ENCODE measurements at places on chromosomes 13 and 19.

DNA sequence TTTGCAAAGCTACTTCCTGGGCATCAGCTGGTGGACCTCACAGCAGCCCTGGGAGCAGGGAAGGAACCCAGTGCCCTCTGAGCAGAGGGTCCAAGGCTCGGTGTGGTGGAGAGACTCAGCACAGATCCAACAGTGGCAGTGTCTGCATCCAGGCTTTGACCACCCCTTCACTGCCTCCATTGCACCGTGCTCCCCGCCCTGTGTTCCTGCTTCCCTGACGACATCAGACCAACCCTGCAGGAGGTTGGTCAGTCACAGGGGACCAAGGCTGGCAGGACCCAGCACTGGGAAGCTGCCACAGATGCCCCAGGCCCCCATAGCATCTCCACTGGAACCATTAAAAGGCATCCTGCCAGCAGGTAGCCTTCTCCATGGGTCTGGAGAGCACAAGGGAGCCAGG lies 7.8 kb upstream of the VSTM2B start:
- DNase-seq, result no peak

DNA sequence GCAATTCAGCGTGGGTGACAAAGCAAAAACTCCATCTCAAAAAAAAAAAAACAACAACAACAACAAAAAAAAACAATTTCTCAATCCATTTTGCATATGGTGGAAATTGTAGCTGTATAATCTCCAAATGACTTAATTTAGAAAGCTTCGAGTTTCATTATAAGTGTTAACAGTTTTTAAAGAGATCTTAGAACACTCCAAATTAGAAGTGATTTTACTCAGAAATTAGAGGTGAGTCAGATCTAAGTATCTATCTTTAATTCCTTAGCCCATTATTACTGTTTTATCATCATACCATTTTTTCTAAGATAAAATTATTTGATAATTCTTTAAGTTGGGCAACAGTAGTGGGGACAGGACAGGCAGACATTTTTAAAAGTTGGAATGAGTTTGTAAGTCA lies 60.5 kb downstream of the ZMYM2 start:
- DNase-seq, result no peak

DNA sequence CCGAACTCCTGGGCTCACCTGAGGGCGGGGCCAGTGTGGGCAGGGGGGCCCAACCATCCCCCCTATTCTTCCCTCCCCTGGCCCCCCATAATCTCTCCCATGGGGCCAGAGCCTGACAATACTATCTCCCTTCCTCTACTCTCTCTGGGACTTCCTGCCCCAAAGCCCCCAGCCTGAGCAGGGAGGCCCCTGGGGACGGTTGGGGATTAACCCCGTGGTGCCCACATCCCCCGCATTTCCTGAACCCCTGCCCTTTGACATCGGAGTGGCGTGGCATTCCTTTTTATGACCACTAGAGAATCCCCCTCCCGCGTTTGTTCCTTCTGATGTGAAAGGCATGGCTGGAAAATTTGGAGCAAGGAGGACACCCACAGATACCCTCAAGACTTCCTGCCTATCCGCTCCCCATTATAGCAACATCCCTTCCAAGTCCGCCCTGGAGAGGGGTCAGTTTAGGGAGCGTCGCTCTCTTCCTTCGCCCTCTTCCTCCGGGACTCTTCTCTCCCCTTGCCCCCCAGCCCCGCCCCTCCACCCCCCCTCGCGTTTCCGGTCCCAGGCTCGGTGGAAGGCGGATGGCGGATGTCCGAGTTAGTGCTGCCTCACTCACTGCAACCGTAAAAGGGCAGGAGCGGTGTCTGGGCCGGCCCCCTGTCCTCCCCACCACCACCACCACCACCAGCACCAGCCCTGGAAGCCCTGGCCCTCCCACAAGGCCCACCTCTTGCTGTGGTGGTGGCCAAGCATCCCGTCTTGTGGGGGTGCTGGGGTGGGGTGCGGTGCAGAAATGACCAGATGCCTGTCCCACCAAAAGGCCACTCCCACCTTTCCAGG lies 1.8 kb downstream of the VASP start:
- DNase-seq, result peak; percentile 80

DNA sequence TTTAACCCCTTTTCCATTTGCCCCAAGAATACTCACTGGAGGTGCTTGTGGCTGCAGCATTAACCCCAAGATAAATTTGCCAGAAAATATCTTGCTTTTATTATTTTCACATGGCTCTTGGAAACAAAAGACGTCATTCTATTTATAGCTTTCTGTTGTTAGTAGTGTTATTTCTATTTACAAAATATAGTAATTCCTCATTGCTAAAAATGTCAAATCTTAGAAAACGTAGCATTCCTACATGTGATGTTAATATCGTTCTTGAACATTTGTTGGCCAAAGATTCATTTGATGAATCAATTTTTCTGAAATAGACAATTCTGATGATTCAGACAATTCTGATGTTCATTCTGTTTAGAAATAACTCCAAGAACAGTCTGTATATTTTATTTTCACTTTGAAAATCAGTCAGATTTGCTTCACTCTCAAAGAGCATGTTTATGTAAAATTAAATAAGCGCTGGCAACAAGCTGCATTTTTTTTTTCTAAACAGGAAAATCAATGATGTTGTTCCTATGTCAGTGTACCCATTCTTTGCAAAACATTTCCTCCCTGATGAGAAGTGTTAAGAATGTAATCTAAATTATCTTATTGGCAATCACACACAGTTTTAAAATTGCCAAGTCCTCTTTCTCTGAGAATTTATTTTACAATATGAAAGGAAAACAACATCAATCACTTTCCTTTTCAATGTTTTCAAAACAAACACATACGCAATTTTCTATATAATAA lies 334.0 kb downstream of the KCTD12 start:
- no peak for DNase-seq

GRCh38 chr13:30690282-30691188 lies 44.8 kb upstream of the ALOX5AP start:
- peak; percentile 83 for DNase-seq

DNA sequence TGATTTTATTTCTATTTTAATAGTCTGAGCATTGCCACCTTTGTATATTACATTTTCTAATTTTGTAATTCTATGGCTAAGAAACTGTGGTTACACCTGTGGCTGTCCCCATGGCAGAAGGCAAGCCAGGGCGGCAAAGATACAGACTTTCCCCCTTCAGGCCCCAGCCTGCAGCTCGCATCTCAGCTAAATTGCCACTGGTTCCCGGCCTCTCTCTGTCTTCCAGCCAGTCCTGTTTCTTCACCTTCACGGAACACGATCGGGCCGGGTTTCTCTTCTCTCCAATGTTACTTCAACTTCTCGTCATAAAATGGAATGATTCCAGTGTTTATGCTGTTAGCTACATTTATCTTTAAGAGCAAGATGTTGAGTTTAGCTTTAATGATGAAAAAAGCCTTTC lies 124.5 kb upstream of the ZNF507 start:
- DNase-seq, result no peak

- DNase-seq, result no peak
Observed at GRCh38 chr13:32443111-32443510, 15.2 kb upstream of the N4BP2L1 start.

DNA sequence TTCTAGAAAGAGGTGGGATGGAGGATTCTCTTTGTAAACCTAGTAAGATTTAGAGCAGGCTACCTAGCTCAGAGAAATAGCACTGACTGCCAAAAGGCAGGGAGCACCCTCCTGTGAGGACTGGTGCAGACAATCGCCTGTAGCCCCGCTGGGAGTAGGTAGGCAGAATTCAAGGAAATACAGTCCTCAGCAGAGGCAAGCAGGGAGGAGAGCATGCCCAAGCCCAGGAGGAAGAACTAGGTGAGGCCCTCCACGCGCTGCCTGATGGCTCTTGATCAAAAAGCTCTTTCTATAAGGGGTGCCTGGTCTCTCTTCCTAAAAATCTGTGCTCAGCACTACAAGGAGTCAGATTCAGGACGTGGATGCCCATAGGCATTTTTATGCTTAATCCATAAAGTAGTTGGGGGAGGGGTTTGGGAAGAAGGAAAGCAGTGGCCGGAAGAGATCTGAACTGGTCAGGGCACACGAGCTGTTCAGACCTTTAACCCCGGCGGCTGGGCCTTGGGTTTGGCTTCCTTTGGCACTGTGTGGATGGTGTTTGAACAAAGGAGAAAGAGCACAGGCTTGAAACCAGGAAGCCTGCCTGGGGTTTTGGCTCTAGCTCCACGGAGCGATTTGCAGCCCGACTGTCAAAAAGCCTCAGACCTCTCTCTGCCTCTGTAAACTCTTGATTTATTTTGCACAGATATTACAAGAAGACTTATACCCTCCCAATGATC lies 320.6 kb downstream of the FOXO1 start:
- DNase-seq, result no peak

- no peak for DNase-seq
Observed at GRCh38 chr13:89458456-89458855, 1787.3 kb downstream of the SLITRK5 start.

DNA sequence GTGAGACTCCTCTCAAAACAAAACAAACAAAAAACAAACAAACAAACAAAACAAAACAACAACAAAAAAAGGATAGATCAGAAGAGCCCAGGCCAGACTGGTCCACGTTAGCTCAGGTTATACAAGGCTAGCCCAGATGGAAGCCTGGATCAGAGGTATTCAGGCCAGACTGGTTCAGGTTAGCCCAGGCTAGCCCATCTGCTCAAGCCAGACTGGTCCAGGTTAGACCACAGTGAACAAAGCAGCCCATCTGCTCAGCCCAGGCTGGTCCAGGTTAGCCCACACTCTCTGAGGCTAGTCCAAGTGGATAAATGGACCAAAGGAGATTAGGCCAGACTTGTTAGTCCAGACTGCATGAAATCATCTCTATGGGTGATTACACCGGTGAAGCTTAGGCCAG lies 41.2 kb downstream of the CCL25 start:
- DNase-seq, result no peak

DNA sequence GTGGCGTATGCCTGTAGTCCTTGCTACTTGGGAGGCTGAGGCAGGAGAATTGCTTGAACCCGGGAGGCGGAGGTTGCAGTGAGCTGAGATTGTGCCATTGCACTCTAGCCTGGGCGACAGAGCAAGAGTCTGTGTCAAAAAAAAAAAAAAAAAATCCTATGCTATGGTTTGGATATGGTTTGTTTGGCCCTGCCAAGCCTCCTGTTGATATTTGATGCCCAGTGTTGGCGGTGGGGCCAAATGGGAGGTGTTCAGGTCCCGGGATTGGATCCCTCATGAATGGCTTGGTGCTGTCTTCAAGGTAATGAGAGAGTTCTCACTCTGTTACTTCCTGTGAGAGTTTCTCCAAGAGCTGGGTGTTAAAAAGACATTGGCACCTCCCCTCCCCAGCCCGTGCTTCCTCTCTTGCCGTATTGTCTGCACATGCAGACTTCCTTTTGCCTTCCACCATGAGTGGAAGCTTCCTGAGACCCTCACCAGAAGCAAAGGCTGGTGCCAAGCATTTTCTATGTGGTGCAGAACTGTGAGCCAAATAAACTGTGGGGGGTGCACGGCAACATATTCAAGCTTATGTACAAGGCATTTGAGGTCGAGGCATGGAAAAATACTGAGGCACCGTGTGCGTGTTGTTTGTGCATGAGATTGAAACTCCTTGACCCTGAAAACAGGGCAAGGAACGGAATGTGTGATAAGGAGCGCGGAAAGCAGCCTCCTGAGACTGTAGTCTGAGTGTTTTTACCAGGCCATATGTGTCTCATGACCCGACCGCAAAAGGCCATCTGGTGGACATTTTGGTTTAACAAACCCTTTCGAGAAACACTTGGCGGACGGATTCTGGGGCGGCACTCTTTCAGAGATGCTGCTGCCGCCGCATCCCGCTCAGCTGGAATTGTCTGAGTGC lies 7.3 kb downstream of the SIGLEC9 start:
- DNase-seq, result peak; percentile 35

DNA sequence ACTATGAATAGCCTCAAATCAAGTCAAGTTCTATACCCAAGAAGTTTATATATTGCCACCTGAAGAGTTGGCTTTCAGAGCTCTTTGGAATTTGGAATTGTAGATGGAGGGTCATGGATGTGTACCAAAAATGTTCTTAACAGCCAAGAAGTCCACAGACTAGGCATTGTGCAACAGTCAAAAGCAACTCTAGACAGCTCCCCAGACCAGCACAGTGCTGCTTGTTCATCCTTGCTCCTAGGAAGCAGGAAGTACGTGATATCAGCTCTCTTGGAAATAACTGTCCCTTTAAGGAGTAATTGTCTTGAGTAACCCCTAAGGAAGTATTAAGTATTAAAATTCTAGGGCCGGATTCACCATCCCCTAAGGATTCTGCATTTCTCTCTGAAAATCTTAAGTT lies 30.7 kb upstream of the IL17D start:
- no peak for DNase-seq

DNA sequence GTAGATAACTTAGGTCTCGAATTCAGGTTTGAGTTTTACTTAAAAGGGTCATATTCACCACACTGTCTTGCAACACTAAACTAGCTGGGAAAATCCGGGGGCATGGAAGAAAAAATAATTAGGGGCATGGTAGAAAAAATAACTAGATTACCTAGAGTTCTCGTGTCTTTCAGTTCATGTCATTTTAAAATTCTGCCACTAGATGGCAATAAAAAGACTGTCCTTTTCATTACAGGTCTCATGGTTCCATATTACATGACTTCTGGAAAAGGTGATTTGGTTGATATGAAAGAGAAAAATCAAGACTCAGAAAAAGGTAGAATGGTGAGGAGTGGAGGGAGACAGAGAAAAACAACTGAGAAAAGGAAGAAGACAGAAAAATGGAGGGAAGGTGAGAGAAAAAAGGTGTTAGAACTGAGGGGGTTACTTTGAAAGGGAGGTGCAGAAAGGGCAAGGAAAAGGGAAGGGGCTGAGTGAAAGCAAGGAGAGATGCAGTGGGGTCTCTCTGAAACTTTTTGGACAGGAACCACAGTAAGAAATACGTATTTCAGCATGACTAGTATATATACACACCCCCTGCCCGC lies 299.0 kb downstream of the KLF12 start:
- no peak for DNase-seq

GRCh38 chr19:56142087-56142787 lies 1.1 kb downstream of the ZNF444 start:
- no peak for DNase-seq

DNA sequence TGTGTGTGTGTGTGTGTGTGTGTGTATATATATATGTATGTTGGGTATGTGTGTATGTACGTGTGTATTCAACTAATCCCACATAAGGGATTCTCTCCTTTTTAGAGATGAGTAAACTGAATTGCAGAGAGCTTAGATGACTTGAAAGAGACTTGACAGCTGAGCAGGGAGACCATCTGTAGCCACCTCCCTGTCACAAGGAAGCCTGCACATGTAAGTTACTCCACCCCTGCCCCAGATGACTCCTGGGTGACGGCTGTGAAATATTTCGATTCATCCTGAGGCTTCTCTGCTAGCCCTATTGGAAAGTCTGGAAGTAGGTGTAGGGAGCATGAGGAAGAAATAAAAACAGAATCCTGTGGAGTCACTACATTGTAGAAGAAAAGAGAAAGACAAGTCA lies 480.4 kb downstream of the FOXO1 start:
- DNase-seq, result no peak

DNA sequence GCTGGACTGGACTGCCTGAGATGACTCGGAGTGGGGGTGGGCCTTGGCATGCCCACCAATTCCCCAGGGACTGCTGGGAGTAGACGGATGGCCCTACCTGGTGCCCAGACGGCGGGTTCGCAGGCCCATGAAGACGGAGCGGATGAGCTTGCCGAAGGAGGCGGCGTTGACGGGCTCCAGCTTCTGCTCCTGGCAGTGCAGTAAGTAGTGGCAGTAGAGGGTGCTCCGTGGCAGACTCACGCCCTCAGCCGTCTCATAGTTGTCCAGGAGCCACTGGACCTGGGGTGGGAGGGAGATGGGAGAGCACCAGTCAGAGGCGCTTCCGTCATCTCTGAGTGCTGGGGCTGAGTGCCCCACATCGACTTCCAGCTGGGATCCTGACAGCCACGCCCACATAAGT lies 17.6 kb downstream of the DCAF15 start:
- no peak for DNase-seq

GRCh38 chr19:32265995-32266394 lies 79.4 kb upstream of the ZNF507 start:
- no peak for DNase-seq
